ENCODE measurements at places on chromosomes 6 and 20.

DNA sequence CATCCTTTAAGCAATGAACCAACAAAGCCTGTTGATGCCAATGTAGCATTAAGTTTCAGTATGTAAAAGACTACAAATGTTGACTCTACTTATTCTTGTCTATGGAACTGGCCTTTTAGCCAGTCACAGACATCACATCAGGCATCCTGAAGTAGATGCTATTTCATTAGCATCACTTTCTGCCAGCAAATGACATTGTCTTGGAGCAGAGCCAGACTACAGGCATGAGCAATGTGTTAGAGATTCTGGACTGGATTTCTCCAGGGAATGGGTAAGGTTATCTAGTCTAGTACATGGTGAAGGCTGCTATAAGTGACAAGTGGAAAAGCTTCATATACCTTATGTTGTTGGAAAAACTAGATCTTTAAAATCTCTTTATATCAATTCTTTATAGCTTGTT is 142.9 kb downstream of the ADGRB3 start:
- DNase-seq: no peak

DNA sequence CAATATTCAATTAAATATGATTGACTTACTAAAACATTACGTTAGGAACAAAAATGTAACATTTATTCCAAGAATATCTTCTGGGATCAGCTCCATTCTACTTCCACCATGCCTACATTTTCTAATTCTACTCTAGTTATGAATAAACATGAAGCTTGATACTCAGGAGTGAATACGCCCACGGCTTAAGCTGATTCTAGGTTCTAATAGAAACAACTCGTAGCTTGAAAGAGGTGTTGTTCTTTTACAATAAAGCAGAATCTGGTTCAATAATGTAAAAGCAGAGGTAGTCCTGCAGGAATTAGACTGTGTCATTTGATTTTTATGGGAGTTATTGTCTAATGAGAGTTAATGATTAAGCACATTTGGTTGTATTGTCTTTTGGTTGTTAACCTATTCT is 107.3 kb upstream of the OLIG3 start:
- DNase-seq: no peak

DNA sequence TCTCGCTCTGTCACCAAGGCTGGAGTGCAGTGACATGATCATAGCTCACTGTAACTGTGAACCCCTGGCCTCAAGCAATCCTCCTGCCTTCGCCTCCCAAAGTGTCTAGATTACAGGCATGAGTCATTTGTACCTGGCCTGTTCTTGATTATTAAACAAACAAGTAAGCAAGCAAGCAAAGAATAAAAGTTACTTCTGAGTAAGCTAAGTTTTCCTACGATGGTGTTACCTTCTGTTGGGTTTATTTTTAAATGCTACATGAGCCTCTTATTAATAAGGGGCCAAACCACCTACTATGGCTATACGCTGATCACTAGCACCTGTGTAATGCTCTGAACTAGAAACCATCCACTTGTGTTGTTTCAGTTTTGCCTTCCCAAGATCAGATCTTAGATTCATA is 50.8 kb downstream of the IL22RA2 start:
- no peak for DNase-seq

DNA sequence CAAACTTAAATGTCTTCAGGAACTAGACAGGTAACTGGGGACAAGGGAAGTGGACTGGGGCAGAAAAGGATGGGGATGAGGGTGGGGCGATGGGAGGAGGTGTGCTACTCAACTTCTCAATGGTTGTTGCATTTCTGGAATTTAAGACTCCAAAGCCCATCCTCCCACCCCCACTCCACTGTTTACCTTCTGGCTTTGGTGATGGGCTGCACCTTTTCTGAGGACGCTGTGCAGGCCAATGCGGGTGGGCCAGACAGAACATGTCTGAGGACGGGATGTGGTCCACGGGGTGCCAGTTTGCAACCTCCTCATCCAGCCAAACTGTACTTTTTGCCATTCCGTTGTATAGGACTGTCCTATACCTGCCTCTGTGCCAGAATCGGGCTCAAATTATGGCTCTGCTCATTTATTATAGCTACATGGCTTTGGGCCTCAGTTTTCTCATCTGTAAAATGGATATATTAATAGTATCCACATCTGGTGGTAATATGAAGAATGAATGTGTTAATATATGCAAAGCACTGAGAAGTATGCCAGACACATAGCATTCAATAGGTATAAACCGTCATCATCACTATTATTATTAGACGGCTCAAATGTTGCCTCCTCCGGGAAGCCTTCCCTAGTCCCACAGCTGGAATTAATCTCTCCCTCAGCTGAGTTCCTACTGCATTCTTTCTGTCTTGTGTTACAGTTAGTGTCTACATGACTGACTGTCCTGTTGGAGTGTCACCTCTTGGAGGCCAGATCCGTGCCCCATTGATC is 31.0 kb upstream of the VEGFA start:
- DNase-seq: no peak

GRCh38 chr6:133768656-133769295 is 120.1 kb upstream of the TCF21 start:
- no peak for DNase-seq

DNA sequence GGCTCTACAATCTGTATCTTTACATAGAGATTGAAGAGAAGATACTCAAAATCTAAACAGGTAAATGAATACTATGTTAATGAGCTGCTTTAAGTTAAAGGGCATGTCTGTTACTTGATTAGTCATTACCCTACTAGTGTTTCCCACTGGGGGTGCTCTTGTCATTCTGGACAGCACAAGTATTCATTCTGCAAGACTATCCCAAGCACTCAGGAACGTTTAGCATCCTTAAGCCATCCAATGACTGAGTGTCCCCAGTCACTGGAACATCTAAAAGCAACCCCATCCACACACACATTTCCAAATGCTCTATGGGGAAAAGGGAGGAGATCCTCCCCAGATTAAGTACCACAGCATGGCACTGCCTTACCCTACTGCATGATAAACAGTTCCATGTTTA is 25.7 kb downstream of the EZR start:
- DNase-seq: no peak

DNA sequence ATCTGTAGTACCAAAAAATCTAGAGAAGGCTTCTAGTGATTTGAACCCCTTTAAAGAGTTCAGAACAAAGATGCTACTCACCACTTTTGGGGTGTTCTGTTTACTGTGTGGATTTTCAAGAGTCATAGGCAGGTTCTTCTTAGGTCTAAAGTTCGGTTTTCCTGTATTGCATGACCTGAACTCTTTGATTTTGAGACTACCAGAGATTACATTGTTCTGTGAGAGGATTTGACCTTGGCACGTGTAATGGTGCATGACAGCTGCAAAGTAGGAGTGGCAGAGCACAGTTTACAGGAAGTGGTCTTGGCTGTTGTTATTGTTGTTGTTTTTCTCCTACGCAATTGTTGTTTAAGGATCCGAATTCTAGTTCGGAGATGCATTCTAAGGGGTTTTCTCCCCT is 592.7 kb downstream of the EPHA7 start:
- no peak for DNase-seq

DNA sequence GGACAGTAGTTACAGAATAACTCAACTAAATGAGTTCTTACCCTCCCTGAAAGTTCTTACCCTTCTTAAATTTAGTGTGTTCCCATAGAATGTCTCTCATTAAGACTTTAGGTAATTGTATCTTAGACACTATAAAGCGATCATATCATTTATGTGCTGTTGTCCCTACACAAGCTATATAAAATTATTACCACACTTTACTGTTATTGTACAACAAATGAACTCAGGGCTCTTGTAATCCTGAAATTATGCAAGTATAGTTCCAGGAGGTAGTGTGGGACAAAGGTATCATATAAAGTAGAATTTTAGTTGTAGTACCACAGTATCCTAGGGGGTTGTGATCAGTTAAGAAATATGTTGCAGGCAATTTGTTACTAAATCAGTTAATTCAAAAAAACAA is 167.4 kb upstream of the CARMIL1 start:
- DNase-seq: no peak

GRCh38 chr6:35857853-35858252 is 52.7 kb downstream of the LHFPL5 start:
- no peak for DNase-seq

DNA sequence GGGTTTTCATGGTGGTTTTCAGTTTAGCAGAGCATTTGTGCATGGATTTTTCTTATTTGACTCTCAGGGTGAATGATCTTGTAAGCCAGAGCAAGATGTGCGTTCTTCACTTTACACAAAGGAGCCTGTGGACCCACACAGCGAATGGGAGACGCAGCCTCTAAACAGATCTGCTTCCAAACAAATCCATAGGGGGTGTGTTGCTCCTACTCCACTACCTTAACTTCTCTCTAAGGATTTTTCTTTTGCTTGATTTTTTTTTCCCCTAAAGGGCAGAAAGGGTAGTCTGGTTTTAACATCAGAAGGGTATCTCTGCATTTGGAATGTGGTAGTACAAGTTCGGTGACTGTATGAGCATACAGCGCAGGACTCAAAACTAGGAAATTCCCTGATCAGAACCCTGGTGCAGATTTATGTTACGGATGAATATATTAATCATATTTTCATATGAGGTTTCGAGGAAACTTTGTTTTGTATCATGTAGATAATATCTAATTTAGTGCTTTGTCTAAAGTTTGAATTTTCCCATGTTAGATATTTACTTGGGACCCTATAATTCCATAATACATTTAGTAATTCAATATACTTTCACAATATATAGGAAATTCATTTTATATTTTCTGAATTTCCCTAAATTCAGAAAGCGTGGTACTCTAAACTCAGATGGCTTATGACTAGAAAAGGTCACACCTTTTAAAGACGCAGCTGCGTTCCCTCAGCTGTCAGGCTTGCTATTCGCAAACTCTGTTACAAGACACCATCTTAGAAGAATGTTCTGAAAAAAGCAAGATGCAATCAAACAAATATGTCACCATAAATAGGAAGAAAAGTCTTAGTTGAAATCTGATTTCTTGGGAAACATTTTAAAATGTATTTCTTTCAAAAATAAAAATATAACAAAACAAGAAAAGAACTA is 196.9 kb downstream of the TMEM242 start:
- DNase-seq: no peak

- DNase-seq: no peak
Measured at GRCh38 chr6:11006061-11006460, 38.0 kb downstream of the ELOVL2 start.

- DNase-seq: no peak
Measured at GRCh38 chr6:72832271-72832670, 210.4 kb downstream of the KCNQ5 start.

DNA sequence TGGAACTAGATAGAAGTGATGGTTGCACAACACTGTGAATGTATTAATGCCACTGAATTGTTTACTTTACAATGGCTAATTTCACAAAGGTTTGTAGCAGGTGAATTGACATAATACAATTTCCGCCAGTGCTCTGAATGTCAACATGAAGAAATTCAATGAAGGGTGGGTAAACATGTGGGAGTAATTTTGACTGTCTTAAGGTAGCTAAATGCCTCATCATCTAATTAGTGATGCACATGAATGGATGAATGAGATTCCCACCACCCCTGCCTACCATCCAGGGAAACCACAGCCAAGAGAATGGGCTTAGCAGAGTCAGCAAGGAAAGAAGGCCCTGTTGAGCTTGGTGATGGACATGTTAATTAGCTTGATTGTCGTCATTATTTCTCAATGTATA is 275.3 kb downstream of the ALDH8A1 start:
- DNase-seq: no peak

GRCh38 chr20:49981218-49982071 is 1.3 kb upstream of the SNAI1 start:
- no peak for DNase-seq

DNA sequence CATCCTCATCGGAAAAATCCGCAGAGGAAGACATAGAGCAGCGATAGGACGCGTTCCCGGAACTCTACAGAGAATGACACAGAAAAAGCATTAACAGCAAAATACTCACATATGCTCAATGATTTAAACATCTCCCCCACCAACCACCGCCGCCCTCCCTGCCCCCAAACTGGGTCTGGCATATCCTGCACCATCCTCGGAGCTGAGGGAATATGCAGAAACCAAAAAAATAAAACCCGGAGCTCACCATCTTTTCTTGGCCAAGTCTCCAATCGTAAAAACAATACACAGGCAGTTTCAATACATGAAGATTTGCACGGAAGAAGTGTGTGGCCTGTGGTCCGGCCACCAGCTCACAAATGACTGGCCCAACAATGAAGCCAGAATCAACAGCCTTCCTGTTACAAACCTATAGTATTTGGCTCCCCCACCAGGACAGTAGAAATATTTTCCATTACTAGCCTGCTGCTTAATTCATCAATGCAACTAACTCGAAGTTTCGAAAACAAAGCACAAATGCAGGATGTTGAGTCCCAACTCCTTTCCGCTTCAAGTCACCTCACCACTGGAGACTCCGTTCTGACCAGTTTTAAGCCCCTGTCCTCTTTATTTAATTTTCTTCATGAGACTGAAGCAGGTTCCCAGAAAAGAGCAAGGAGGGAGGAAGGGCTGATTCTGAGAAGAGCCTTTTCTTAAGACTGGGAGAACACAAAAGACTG is 103.2 kb upstream of the BEND6 start:
- no peak for DNase-seq

- no peak for DNase-seq
Measured at GRCh38 chr6:3285049-3285639, 26.4 kb downstream of the PSMG4 start.

DNA sequence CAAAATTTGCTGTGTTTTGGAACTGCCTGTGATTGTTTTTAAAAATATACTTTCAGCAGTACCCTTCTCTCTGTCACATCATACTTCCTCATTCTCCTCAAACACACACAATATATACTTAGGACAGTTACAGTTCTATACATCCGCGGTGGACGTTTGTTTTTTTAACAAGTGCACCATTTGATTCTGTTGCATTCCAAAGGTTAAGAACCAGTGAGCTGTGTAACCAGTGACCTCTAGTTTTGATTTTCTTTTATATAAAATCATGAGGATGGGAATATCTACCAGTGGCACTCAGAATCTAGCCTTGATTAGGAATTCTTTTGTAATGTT is 152.8 kb downstream of the CARMIL1 start:
- DNase-seq: no peak

DNA sequence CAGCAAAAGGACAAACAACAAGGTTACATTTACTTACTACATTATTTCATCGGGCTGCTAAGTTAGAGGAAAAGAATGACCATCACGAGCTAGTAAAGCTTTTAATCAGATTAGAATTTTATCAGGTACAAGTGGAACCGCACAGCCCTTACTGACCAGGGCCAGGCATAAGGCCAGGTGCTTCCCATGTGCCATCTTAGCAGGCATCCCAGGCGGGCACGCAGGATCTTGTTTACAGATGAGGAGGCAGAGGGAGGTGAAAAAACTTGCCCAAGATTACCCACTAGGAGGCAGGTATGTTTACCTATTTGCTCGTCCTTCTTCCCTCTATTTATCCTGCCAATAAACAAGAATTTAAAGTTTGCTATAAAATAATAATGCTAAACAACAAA is 10.7 kb downstream of the EZR start:
- no peak for DNase-seq
